Effector CD8-positive, alpha-beta T cell (primary cell): ENCODE measurements at places on chromosomes 7 and 10.

- no peak for DNase-seq
These were observed 76.4 kb downstream of the MAP3K8 start for GRCh38 chr10:30510184-30510931.

DNA sequence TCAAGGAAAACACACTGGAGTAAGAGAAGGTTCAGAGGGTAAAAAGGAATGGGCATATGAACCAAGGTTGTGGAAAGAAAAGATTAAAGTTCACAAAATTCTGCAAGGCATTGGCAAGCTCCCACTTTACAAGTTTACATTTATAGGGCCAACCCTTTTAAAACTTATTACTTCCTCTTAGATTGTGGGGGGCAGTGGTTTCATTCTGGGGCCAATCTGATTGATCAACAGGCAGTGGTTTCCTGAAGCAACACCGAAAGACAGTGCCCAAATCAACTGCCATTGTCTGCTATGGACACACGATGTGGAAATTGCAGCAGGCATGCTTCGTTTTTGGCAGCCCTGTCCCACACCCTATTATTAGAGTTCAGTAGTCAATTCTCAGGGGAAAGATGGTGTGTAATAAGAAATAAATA is 154.0 kb downstream of the SGMS1 start:
- no peak for DNase-seq

GRCh38 chr7:122686360-122686878 is 12.5 kb downstream of the RNF133 start:
- no peak for DNase-seq

DNA sequence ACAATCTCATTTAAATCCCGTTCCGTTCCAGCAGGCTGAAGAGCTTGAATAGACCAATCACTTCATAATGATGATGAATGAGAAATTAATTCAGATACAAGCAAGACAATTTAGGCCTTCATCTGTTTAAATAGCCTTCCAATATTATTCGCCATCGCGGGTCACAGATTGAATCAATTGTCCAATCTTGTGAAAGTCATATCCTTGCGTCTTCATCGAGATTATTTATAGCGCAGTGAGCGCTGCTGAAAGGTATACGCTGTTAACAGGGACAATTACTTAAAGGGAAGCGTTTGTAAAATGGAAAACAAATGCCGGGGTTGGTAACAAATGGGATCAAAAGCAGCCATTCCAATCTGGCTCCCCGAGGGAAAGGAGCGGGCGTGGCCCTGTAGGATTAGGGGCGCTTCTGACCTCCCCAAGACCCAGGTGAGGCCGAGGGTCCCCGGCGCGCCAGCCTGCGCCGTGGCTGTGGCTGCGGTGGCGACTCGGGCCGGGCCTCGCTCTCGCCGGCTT is 8.6 kb downstream of the EVX1 start:
- DNase-seq = no peak

DNA sequence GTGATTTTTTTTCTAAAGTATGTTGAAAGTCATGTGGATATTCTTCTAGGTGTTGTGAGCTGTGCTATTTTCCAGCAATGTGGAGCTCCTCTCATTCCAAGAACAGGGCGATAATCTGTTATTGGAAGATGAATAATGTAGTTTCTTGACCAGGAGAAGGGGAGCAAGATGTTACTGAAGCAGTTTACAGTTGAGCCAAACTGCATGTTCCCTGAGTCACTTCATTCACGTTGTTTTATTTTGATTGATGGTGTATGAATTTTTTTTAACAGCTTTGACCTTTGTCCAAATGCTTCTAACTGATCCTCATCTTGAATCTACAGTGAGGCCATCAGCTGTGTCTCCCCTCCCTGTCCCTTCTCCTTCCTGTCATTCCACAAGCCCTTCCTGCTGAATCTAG is 277.1 kb upstream of the KLF6 start:
- no peak for DNase-seq

- no peak for DNase-seq
These were observed 106.0 kb downstream of the ADARB2 start for GRCh38 chr10:1631282-1631681.

DNA sequence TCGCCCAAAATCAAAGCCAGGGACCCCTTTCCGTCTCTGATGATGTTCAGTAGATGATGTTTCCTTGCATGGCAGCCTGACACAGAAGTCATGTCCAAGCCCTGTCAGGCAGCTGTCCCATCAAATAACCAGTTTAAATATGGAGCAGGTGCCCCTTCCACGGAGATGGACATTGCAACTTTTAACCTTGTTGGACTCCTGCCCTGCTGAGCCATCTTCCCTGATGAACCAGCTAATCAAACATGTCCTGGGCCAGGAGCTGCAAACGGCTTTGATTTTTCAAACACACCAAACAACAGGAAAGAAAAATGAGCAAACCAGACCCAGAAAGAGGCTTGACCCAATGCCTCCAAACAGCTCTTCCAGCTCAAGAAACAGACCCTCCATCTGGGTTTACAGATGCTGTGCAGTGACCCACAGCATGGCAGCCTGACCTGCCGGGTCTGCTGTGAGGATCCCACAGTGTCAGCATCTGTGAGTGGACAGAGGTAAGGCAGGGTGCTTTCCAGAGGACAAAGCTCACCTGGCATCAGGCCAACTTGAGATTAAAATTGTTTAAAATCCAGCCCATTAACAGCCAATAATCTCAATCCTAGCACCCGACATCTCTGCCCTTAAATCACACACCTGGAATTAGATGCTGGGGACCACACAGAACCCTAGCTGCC is 372.6 kb downstream of the GRID1 start:
- no peak for DNase-seq

GRCh38 chr10:69101451-69102095 is 13.7 kb downstream of the SRGN start:
- no peak for DNase-seq

GRCh38 chr10:11082526-11082925 is 64.9 kb downstream of the CELF2 start:
- DNase-seq = no peak

- DNase-seq = no peak
These were observed 18.0 kb downstream of the SH2B2 start for GRCh38 chr7:102304668-102305067.
